ENCODE measurements at places on chromosomes 2 and 18.

DNA sequence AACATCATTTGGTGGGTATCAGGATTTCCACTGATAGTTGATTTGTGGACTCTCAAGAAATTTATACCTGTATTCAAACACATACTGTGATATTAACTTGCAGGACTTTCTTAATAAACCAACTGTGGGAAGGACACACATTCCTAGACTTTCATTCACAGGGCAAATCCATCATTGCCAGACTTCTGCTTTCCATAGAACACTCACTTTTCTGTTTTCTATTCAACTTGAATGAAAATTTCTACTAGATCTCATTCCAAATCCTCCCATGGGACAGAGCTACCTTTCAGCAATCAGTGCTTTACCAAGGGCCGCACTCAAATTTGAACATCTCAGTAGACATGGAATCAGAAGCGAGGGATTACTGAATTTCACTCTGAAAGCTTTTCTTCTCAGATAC is 612.5 kb downstream of the IRS1 start:
- DNase-seq, result no peak

DNA sequence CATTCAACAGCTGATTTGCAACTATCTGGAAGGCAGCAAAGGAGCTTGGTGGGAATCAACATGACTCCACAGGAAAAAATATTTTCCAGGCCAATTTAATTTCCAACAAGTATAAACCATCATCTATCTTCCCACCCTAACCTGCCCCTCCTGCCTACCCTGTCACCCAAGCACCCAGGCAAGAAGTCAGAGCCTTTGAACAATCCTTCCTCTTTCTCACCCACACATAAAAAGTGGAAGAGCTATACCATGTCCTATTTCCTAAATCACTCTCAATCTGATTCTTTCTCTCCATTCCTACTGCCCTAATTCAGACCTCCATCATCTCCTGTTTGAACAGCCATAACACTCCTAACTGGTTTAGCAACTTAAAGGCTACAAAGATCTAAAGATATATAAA is 12.7 kb downstream of the SPIRE1 start:
- DNase-seq, result no peak

DNA sequence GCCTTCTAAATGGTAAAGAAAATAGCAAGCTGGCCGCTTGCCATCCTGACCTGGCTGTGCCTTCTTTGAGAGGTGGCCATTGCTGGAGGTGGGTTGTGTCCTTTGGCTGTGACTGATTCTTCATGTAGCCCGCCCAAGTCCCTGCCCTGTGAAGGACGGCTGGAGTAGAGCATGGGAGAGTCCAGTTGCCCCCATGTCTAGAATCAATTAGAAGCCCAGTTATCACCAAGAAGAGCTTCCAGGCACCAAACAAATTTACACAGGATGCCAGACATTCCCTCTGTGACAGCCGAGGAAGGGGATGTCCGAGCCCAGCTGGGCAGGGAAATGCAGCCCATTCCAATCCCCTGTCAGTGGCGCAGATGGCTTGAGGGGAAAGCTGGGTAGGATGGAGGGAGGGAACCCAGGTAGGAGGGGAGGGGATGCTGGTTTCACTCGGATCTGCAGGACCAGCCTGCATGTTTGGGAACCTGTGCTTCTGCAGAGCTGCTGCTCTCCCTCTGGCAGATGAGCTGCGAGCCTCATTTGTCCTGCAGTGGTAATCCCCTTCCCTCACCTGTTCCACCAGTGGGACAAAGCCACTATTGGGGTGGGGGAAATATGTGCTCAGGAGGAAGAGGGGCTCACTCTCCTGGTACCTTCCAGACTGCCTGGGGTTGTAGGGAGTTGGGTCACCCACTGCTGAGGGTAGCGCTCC is 25.7 kb upstream of the ASB18 start:
- DNase-seq, result no peak

DNA sequence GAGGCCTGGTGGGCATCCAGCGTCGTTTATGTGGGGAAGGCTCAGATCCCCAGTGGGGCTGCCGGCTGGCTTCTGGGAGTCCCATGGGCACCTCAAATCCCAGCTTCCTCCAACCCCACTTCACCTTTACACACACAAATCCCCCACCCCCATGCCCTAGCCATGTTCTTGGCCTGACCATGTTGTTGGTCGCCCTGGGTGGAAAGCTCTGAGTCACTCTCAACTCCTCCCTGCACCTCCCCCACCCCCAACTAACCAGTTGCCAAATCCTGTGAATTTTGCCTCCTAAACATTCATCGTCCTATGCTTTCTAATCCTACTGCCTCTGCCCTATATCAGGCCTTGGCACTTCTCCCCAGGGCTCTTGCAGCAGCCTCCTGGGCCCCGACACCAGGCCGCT is 6.4 kb downstream of the TNS1 start:
- no peak for DNase-seq

DNA sequence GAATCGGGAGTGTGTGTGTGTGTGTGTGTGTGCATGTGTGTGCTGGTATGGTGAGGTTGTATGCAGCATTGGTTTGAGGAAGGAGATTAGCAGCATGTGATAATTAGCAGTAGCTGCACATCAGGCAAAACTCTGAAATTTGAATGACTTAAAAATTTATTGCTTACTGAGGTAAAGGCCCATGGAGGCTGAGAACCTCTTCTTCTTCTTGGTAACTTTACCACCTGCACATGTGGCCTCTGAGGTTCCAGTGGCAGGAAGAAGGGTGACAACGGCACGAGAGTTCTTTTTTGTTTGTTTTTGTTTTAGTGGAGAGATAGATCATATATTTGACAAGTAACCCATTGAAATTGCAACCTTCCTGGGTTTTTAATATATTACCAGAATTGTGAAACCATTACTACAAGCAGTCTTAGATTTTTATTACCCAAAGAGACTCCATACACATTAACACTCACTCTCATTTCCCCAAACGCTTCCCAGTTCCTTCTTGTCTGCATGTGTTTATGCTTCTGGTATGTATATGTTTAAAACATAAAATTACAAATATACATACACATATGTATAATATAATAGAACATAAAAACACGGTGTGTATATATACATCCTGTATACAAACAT is 292.1 kb downstream of the PTGR3 start:
- DNase-seq, result no peak

All from midbrain (tissue), 1 donor.